Subcutaneous preadipocyte (primary cell): ENCODE measurements at places on chromosomes 3 and 15. TPM values are rescaled to one million over a fixed set of nuclear protein-coding genes. Genes with fewer than 3 reads are reported as not detected.

FMN1 gene
- total RNA-seq = under 0.01 and 0.59 TPM in 2 replicates

CADM2 gene
- total RNA-seq = under 0.01 TPM in 1 of 2 replicates, not detected in the other

PP2D1 gene
- total RNA-seq = not detected in 2 replicates

UNC13C gene
- not detected in 2 replicates for total RNA-seq

PRR23C gene
- not detected in 2 replicates for total RNA-seq

ADIPOQ gene
- total RNA-seq = not detected in 2 replicates

PLSCR5 gene
- total RNA-seq = not detected in 2 replicates

SCG5 gene
- 1.4 and 1.8 TPM in 2 replicates for total RNA-seq

GOLGA8F gene
- not detected in 2 replicates for total RNA-seq

PLSCR4 gene
- 9.4 and 11.0 TPM in 2 replicates for total RNA-seq

EIF5A2 gene
- total RNA-seq = 5.9 and 6.8 TPM in 2 replicates

GPR160 gene
- 0.37 and 0.39 TPM in 2 replicates for total RNA-seq

GPR149 gene
- not detected in 2 replicates for total RNA-seq

DISP2 gene
- total RNA-seq = under 0.01 and 0.20 TPM in 2 replicates

PLIN1 gene
- total RNA-seq = not detected in 2 replicates

WDR93 gene
- under 0.01 TPM in 1 of 2 replicates, not detected in the other for total RNA-seq

GNAT1 gene
- total RNA-seq = not detected in 2 replicates

TNNC1 gene
- total RNA-seq = 0.37 TPM in 1 of 2 replicates, not detected in the other

LRRC34 gene
- total RNA-seq = 4.4 and 9.8 TPM in 2 replicates

IL17RE gene
- total RNA-seq = 10.3 and 13.9 TPM in 2 replicates

ASB14 gene
- not detected in 2 replicates for total RNA-seq

GOLGA8S gene
- total RNA-seq = not detected in 2 replicates

SCAANT1 gene
- not detected in 2 replicates for total RNA-seq

TMA7 gene
- 159 and 170 TPM in 2 replicates for total RNA-seq

GUCA1C gene
- not detected in 2 replicates for total RNA-seq

PTPRG gene
- 70.9 and 96.6 TPM in 2 replicates for total RNA-seq

TRAT1 gene
- total RNA-seq = not detected in 2 replicates

TNFAIP8L3 gene
- total RNA-seq = 21.5 and 52.9 TPM in 2 replicates

ADAMTSL3 gene
- 0.20 and 0.37 TPM in 2 replicates for total RNA-seq

ANKRD34C gene
- total RNA-seq = not detected in 2 replicates

SLC22A13 gene
- total RNA-seq = 0.37 and 1.2 TPM in 2 replicates

CCDC13 gene
- 1.4 and 2.2 TPM in 2 replicates for total RNA-seq

C2CD4A gene
- total RNA-seq = not detected in 2 replicates

NPAP1 gene
- not detected in 2 replicates for total RNA-seq

SV2B gene
- total RNA-seq = not detected in 2 replicates
